ENCODE measurements at places on chromosomes 5 and 9. TPM values are rescaled to one million over a fixed set of nuclear protein-coding genes. Genes with fewer than 3 reads are reported as not detected.

Gene SHC3
- 2.9 TPM for total RNA-seq

Gene ARHGAP26
- 9.6 TPM for total RNA-seq

Gene CDKN2B-AS1
- 10.8 TPM for total RNA-seq

Gene GABBR2
- total RNA-seq: 0.55 TPM

Gene NUDT2
- 21.2 TPM for total RNA-seq

Gene RETREG1
- 7.8 TPM for total RNA-seq

Gene WDR38
- total RNA-seq: not detected

Gene GRXCR2
- total RNA-seq: not detected

Gene AMBP
- 0.22 TPM for total RNA-seq

DNA sequence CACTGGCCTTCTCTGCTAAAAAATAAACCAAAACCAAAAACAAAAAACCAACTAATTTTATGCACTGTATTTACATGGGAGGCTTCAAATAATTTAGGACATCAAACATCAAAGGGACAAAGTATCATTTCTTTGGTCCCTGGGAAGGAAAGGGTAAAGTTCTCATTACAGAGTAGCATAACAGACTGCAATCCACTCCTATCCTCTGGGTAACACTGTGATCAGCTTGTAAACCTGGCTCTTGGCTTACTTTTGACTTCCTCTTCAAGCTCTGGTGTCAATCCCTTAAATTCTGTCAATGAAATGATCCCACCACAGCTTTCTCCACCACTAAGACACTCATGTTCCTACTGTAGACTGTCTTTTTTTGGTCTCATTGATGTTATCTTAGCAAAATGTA, 69.8 kb upstream of the VCAN start:
- peaks cover 37% of the 10 kb centered on the region for H3K4me1 ChIP-seq
- H3K27me3 ChIP-seq: no peaks in the 10 kb centered on the region
- no peak overlapping the region for H3K27ac ChIP-seq
- H3K36me3 ChIP-seq: no peaks in the 10 kb centered on the region
- no peak for DNase-seq
- no peak overlapping the region for H3K4me3 ChIP-seq

DNA sequence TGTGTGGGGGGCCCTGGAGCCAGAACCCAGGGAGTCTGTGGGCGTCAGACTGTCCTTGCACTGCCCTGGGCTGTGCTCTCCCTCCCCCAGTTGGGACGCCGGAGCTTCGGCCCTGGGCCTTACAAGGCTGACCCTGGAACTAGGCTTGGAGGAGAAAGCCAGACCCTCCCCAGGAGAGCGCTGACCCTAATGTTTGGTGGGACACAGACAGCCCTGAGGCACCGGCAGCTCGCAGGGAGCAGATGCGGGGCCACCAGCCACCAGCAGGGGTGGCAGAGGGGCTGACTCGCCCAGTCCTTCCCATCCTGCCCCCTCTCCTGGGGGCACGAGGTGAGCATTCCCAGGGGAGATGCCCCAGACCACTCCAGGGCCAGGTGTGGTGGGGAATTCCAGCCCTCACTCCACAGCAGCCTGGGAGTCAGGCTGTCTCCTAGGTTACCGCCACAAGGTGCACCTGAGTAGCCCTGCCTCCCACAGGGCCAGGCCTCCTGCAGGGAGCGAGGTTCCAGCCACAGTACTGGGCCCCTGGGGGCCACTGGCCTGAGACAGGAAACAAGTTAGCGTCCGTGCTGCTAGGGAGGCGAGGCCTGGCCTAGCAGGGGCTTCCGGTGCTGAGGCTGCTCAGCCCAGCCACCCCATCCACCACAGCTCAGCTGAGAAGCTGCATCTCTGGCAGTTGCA, 134.6 kb downstream of the OLFM1 start:
- H3K4me3 ChIP-seq: no peak overlapping the region
- no peaks in the 10 kb centered on the region for H3K36me3 ChIP-seq
- no peak overlapping the region for H3K27ac ChIP-seq
- DNase-seq: no peak

DNA sequence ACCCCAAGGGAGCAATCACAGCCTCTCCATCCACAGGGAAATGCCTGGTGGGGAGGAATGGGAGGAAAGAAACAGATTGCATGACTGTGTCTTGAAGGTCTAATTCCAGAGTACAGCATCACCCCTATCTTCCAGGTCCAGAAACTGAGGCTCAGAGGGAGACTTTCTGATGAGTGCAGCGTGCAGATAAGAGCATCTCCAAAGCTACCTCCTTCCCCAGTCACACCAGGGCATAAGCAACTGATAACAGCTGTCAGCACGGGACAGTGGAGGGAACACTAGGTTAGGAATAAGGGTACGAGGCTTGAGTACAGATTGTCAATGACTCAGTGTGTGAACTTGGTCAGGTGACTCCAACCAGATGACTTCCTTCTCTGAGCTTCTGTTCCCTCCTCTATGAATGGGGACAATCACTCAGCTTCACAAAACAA, 126.9 kb downstream of the KCNIP1 start:
- peaks cover 32% of the 10 kb centered on the region for H3K27me3 ChIP-seq
- H3K36me3 ChIP-seq: no peaks in the 10 kb centered on the region
- no peak overlapping the region for H3K4me3 ChIP-seq
- DNase-seq: no peak
- no peak overlapping the region for H3K27ac ChIP-seq
- peaks cover 28% of the 10 kb centered on the region for H3K4me1 ChIP-seq

DNA sequence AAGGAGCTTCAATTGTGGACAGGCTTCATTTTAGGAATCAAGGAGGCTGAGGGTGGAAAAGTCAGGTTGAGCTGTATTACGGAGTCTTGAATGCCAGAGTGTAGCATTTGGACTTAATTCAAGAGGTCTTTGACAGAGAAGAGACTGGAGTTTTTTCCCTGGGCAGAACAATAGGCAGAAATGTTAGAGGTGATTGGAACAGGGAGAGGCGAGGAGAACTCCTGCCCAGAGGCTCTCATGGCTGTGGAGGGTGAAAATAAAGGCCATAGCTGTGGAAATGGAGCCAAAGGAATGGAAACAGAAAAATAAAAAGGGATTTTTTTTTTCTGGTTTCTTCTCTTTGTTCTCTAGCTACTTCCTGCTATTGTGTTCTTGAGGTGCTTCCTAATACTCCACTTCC, 3.7 kb upstream of the IFNB1 start:
- H3K4me3 ChIP-seq: no peak overlapping the region
- H3K27ac ChIP-seq: no peak overlapping the region
- no peak for DNase-seq
- H3K36me3 ChIP-seq: no peaks in the 10 kb centered on the region

DNA sequence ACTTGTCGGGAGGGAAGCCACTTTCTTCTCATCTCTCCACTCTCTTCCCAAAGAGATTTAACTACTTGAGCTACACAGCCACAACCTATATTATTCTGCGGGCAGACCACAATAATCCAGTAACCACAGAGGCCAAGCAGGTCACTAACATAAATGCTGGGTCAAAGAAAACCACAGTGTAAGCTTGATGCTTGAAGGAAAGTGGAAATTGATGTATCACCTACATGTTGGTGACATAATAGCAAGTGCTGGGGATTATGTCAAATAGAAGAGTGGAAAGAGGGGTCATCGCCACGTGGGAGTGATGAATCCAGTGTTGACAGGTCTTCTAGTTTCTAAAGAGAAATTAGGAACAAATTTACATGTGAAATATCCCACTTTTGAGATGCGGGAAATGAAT, 40.9 kb downstream of the RFK start:
- DNase-seq: no peak
- no peaks in the 10 kb centered on the region for H3K36me3 ChIP-seq
- peaks cover 6% of the 10 kb centered on the region for H3K4me1 ChIP-seq
- H3K27ac ChIP-seq: no peak overlapping the region
- no peak overlapping the region for H3K4me3 ChIP-seq
- no peaks in the 10 kb centered on the region for H3K27me3 ChIP-seq

- H3K27ac ChIP-seq: no peak overlapping the region
- H3K27me3 ChIP-seq: no peaks in the 10 kb centered on the region
- H3K4me3 ChIP-seq: no peak overlapping the region
- H3K36me3 ChIP-seq: peaks cover 13% of the 10 kb centered on the region
Observed at GRCh38 chr9:27564670-27565069, 8.6 kb downstream of the C9orf72 start.

DNA sequence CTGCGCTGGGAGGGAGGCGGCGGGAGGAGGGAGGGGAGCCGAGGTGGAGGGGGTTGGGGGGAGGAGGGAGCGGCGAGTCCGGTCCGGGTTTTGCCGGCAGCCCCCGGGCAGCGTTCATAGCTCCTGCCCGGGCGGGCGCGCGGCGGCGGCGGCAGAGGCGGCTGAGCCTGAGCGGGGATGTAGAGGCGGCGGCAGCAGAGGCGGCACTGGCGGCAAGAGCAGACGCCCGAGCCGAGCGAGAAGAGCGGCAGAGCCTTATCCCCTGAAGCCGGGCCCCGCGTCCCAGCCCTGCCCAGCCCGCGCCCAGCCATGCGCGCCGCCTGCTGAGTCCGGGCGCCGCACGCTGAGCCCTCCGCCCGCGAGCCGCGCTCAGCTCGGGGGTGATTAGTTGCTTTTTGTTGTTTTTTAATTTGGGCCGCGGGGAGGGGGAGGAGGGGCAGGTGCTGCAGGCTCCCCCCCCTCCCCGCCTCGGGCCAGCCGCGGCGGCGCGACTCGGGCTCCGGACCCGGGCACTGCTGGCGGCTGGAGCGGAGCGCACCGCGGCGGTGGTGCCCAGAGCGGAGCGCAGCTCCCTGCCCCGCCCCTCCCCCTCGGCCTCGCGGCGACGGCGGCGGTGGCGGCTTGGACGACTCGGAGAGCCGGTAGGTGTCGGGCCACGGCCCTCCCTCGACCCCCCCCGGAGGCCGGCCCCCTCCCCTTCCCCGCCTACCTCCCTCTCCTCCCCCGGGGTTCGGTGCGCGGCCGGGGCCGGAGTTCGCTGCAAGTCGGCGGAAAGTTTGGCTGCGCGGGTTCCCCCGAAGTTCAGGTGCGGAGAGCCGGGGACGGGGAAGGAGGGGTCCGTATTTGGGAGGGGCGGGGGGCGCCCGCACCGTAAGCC, at the start of gene CXXC5:
Gene CXXC5 (plus strand): TSS at position 145 of the 877 bp plus-strand sequence. CDS start 32,175 bp downstream, outside the sequence.
- no peaks in the 10 kb centered on the region for H3K36me3 ChIP-seq
- H3K4me1 ChIP-seq: peaks cover 59% of the 10 kb centered on the region
- peaks cover 25% of the 10 kb centered on the region for H3K27me3 ChIP-seq
- peak within 1 kb of the TSS; percentile 50 for H3K27ac ChIP-seq

DNA sequence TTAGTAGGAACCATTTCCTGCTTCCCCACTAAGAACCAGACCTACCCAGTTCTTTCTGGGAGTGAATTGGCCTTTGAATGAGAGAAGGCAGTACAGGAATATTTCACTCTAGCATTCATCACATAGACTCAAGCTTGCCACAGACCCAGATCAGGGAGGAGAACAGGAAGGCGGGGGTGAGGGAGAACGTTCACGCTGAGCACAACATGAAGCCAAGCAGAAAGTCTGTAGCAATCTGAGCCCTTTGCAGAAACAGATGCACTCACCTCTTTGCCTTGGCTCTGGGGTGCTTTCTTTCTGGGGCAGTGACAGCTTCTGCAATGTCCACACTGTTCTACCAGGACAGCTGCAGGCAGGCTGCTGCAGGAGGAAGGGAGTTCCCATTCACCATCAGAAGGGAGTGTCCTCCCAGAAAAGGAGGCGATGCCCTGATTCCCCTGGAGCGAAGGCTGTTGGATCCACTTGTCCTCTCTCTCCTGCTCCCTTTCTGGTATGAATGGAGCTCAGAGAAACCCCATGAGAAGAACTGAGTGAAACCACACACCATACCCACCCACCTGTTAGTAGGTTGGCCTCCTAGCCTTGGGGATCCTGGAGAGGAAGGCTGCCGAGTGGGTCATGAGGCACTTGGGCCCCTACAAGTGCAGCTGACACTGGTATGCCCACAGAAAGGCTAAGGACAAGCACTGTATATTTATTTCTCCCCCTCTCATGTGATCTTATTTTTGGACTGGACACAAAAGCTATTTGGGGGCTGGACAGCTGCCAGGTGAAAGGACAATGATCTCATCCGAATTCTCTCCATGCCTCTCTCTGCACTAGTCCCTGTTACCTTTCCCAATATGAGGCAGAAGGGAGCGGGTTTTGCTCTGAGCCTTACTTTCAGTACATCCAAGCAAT, 11.7 kb upstream of the FGF1 start:
- H3K27me3 ChIP-seq: no peaks in the 10 kb centered on the region
- no peaks in the 10 kb centered on the region for H3K36me3 ChIP-seq
- peaks cover 25% of the 10 kb centered on the region for H3K4me1 ChIP-seq

DNA sequence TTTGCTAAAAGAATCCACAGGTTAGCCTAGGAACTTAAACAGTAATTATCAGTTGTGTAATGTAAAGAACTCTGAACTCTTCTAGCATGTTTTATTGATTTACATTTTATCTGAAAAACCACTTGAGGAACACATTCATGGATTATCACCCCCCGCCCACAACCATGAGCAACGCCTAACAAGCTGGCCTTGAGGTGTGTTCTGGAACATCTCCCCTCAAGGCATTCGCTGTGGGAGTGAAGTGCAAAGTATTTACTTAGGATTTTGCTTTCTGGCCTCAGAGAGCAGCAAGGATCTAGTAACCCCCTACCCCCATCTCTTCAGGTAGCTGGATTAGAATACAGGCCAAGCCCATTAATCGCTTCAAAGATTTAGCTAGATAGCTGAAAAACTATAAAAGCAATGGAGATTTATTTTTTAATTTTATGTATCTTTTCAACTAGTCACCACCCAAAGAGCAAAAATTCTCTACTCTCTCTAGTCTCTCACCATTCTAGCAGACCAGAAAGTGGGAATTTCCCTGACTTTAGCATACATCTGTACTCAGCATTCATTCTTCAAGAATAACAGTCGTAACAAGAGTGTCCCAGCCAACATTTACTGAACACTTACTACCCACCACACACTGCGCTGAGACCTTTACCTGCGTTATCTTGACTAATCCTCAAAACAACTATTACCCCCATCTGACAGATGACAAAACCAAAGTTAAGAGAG, 37.2 kb downstream of the DDX31 start:
- H3K27me3 ChIP-seq: no peaks in the 10 kb centered on the region
- no peak overlapping the region for H3K4me3 ChIP-seq
- no peak overlapping the region for H3K27ac ChIP-seq
- peaks cover 6% of the 10 kb centered on the region for H3K4me1 ChIP-seq

GRCh38 chr5:138467711-138468132, 2.4 kb downstream of the EGR1 start:
- DNase-seq: no peak
- peaks cover 26% of the 10 kb centered on the region for H3K27me3 ChIP-seq
- H3K27ac ChIP-seq: peak overlapping the region; percentile 80
- H3K4me1 ChIP-seq: peaks cover 27% of the 10 kb centered on the region
- H3K36me3 ChIP-seq: peaks cover 22% of the 10 kb centered on the region
- peak overlapping the region; percentile 79 for H3K4me3 ChIP-seq

DNA sequence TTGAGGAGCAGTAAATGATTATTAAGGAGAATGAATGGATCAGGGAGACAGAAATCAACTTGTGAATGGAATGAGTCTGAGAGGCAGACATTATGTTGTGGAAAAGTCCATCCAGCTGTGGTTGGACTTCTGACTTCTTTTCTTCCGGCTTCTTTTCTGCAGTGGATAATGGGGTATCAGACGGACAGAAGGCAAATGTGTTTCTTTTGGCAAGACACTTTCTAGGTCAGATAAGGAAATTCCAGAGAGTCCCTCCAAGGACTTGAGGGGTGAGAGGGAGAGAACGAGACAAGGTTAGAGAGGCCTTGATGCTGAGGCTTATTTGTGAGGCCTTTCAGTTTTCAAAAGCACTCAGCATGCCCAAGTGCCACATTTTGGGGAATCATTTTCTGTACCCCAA, 17.1 kb upstream of the GRHPR start:
- peak overlapping the region; percentile 52 for H3K27ac ChIP-seq
- no peaks in the 10 kb centered on the region for H3K36me3 ChIP-seq
- no peaks in the 10 kb centered on the region for H3K27me3 ChIP-seq
- H3K4me3 ChIP-seq: no peak overlapping the region

GRCh38 chr5:113142186-113142585, 165.6 kb downstream of the DCP2 start:
- peaks cover 5% of the 10 kb centered on the region for H3K36me3 ChIP-seq
- no peak overlapping the region for H3K4me3 ChIP-seq
- H3K27ac ChIP-seq: no peak overlapping the region
- H3K27me3 ChIP-seq: no peaks in the 10 kb centered on the region

- H3K27me3 ChIP-seq: no peaks in the 10 kb centered on the region
- DNase-seq: no peak
- H3K27ac ChIP-seq: no peak overlapping the region
- no peaks in the 10 kb centered on the region for H3K4me1 ChIP-seq
Observed at GRCh38 chr9:31700252-31701045, 684.0 kb upstream of the ACO1 start.
